ENCODE measurements at places on chromosomes 7 and 10.
A peak's percentile ranks its signal among the peaks of the same experiment; 100 is the strongest.

DNA sequence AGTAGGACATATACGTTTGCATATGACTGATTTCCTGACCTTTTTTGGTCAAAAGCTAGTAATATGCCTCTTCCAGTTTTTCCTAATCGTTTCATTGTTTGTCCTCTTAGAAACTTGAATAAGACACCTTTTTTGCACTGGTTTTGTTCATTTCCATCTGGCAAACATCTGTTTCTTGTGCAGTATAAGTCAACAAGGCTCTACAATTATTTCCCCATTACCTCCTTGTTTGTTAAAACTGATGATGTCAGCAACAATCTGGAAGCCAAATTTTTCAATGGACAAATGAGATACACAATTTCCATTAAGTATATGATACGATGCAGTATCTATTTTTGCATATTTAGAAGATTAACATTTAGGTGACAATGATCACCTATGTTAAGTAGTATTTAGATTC lies 148.8 kb downstream of the NRBF2 start:
- no peak for DNase-seq

DNA sequence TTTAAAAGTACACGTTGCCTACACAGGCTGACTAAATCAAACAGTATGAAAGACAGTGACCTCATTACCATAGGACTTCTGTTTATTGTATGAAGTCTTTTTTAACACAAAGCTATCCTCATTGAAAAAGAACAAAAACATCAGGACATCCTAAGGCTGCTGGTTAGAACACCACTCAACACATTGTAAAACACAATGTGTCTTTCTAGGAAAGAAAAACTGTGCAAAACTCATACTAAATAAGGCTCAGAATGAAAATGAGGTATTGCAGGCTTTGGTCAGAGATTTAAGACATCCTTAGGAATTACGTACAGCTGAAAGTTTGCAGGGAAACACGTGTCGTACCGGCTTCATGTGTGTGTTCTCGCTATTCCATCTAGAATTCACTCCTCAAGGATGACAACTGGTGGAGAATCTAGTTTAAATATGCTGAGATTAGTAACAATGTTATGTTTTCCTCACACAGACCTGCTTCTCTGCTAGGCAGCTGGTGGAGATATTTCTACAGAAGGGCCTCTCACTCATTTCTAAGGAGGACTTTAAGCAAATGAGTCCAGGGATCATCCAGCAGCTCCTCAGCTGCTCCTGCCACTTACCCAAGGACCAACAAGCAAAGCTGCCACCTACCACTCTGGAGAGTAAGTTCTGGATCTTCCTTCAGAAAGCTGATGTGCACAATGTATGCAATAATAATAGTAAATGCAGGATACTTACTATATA lies 29.3 kb downstream of the SLC39A12 start:
- DNase-seq, result no peak

DNA sequence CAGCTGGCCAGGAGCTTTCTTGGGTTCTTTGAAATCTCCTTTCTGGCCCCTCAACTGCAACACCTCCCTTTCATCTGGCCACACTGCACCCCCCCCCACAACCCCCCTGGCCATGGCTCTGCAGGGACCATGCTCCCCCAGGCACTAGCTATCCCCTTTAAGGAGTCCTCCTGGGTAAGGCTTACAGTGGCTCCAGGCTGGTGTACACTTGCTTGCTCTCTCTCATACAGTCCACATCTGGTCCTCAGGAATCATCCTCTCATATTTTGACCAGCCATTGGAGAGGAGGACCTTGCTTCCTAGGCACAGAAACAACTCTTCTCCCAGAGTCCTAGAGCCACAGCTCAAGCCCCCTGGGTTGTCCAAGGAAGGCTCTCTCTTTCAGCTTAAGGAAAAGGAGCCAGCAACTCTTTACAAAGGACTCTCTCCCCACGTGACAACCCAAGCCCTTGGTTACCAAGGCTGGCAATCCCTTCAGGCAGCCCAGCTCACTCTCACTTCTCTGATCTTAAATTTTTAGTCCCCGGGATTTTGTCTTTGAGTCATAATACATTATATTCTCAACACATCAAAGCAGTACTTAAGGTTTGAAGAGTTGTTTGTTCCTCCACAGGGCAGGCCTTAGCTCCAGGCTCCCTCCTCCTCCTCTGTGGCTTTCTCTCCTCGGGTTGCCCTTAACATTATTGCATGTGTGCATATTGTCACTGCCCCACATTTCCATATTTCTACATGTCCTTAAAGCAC lies 9.9 kb downstream of the GARIN1A start:
- DNase-seq, result no peak

GRCh38 chr10:4576206-4576605 lies 249.8 kb upstream of the AKR1E2 start:
- no peak for DNase-seq

DNA sequence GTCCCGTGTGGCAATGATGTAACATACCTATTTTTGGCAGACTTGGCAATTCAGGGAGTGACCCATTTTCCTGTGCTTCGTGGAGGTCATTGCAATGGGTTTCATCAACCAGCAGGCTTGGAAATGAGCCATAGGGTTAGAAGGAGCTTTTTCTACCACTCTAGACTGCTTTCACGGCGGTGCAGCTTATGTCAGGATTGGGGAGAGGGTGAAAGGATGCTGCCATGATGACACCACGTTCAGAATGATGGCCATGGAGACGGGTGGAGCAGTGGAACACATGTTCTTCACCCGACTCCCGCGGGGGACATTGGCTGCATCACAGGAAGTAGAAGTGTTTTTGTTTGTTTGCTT lies 220.2 kb downstream of the EMX2 start:
- DNase-seq, result no peak

GRCh38 chr10:8336629-8337331 lies 282.3 kb downstream of the GATA3 start:
- DNase-seq, result peak; percentile 30

DNA sequence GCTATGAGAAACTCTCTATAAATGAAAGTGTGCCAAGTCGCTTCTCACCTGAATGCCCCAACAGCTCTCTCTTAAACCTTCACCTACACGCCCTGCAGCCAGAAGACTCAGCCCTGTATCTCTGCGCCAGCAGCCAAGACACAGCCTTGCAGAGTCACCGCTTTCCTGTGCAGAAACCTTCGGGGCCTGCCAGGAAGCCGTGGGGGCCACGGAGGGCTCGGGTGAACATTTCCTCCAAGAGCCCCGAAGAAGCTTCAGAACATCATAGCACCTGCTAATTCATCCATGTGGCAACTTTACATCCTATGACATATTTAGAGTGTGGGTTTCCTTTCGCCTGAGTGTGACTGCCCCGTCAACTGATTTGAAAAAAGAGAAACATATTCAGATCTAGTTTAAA lies 55.7 kb upstream of the PRSS58 start:
- peak; percentile 20 for DNase-seq

DNA sequence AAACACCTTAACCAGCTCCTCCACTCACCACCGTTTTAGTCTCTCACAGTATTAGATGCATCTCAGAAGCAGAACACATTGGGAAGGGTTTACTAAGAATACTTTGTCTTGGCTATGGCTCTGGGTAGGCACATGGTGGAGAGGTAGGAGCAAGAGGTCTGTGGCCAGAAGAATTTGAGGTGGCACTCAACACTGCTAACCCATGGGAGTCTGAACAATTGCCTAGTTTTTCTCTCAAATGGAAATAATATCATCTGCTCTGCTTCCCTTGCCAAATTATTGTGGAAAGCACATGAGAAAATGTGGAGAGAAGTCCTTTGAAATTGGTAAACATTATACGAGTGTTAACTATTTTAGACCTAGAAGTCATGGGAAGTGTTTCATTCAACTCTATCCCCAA lies 214.3 kb downstream of the SKAP2 start:
- no peak for DNase-seq

DNA sequence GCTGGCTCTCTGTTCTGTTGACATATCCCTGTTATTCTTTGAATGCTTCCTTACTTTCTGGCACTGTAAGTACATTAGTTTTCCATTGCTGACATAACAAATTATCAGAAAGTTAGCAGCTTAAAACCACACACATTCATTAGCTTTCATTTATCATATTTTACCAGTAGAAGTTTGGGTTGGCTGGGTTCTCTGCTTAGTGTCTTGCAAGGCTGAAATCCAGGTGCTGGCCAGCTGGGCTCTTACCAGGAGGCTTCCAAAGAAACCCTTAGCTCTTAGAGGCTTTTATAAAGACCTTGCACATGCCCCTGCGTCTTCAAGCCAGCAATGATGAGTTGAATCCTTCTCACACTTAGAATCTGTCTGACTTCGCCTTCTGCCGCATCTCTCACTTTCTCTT lies 160.6 kb downstream of the MLLT10 start:
- DNase-seq, result no peak

DNA sequence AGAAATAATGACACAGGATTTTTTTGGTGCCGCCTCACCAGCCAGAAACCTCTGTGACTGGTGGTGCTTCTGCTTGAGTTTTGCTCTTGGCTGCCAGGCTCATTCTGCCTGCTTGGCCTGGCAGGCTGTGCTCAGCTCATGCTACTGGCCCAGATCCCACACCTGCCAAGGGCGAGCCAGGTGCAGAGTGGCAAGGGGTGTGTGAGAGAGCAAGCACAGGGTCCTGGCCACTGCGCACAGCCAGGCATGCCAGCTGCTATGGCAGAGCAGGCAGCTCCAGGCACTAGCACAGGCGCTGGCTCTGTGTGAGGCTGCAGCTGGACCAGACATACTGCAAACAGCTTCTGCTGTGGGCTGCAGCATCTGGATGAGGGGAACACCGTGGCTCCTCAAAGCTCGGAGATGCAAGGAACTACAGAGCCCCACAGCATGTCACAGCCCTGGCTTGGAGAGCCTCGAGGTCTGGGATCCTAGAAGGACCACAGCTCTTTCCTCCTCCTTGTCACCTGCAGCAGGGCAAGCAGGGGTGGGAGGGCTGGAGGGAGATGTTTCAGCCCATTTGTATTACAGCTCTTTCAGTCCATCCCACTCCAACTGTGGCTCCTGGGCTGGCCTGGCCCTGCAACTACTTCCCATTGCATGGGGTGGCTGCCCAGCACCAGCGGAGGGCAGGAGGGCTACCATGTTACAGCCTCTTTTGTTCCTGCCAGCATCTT lies 313.4 kb upstream of the SEMA3C start:
- no peak for DNase-seq
